Activated naive CD8-positive, alpha-beta T cell treated with anti-CD3 and anti-CD28 coated beads for 36 hours (primary cell): ENCODE measurements at places on chromosomes 1 and 21. TPM values are rescaled to one million over a fixed set of nuclear protein-coding genes. Genes with fewer than 3 reads are reported as not detected.

The TOR3A gene
- total RNA-seq, result 40.1 TPM

- no peak overlapping the region for H3K4me3 ChIP-seq
- no peak for DNase-seq
- H3K27me3 ChIP-seq, result peaks cover 10% of the 10 kb centered on the region
- no peak overlapping the region for H3K27ac ChIP-seq
- peaks cover 4% of the 10 kb centered on the region for H3K4me1 ChIP-seq
Observed at GRCh38 chr1:184905601-184906322, 68.5 kb downstream of the NIBAN1 start.

DNA sequence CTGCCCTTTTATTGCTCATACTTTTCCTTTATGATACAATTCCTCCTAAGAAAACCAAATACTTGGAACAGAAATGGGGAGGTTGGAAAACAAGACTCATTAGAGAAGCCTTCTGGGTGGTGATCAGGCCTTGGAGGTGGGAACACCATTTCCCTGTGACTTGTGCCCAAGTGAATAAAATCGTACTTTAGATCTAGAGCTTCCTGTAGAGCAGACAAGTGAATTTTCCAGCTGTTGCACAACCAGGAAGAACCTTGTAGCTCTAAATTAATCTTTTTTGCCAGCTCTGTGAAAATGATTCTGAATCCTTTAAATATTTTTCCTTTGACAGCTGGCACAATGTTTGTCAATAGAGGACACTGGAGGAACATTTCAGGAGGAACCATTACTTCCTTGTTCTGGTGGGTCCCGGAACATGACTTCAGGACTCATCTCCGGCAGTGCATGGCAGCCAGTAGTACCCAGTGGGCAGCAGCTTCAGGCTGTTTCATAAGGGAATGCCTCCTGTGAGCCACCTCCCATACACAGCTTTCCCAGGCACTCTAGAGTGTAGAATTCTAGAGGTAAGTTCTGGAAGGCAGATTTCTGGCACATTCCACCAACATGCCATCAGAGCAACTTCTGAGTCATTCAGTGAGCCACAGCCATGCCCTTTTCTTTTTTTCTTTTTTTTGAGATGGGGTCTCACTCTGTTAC lies 5.5 kb upstream of the SNAPIN start:
- no peak overlapping the region for H3K27ac ChIP-seq
- DNase-seq, result no peak
- no peaks in the 10 kb centered on the region for H3K27me3 ChIP-seq

DNA sequence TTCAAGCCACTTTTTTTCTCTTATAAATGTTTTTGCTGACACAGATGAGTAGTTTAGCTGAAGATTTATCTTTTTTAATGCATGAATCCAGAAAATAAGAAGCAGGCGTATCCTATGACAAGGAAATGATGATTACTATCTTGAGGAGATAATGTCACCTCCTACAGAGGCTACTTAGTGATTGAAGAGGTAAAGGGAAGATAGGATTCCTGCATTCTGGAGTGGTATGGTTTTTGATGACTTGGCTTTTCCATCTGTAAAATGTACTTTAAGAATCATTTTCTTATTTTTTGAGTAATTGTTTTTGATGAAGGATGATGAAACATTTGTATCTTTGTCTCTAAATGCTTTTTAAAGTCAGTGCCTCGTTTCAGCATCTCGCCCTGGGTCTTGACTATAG lies 122.9 kb downstream of the SPATA46 start:
- H3K27ac ChIP-seq, result no peak overlapping the region
- no peak for DNase-seq
- H3K27me3 ChIP-seq, result peaks cover 22% of the 10 kb centered on the region
- no peak overlapping the region for H3K4me3 ChIP-seq
- no peaks in the 10 kb centered on the region for H3K36me3 ChIP-seq

DNA sequence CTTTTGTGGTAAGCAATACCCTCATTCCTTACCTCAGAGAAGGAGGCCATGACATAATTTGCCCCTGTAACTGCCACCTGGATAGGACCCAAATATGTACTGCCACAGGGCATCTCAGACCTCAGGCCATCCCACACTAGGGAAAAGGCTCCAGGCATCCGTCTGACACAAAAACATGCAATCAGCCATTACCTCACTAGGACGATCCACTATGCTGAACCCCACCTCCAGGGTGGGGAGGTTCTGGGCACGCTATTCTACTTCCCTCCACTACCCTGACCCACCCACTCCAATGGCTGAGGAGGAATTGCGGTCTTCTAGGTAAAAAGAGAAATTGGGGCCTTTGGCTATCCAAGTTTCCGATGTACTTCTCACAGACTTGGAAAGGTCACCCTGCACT lies 53.6 kb downstream of the ERI3 start:
- no peak for DNase-seq
- no peak overlapping the region for H3K27ac ChIP-seq
- H3K4me1 ChIP-seq, result peaks cover 24% of the 10 kb centered on the region
- H3K27me3 ChIP-seq, result no peaks in the 10 kb centered on the region

- peaks cover 6% of the 10 kb centered on the region for H3K4me1 ChIP-seq
- peaks cover 35% of the 10 kb centered on the region for H3K27me3 ChIP-seq
- H3K27ac ChIP-seq, result no peak overlapping the region
- H3K4me3 ChIP-seq, result no peak overlapping the region
- H3K36me3 ChIP-seq, result no peaks in the 10 kb centered on the region
Observed at GRCh38 chr1:41493117-41493536, 8.6 kb upstream of the EDN2 start.

DNA sequence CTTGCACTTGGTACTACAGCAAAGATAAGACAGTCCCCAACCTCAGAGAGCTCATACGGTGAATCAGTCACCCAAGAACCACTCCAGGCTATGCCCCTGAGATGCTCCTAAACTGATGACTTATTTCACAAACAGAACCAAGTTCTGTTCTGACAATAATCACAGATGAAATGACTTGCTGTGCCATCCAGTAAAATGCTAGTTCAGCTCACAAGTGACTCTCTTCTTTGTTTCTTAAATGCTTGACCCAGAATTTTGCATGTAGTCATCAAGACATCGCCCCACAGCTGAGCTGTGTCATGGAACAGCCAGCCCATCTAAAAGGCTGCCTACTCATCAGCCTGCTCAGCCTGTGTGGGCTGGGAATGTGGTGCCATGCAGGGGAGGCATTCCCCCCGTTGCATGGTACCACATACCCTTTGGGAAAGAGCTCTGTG lies 6.1 kb upstream of the SLC19A2 start:
- no peak overlapping the region for H3K27ac ChIP-seq
- H3K4me1 ChIP-seq, result peaks cover 21% of the 10 kb centered on the region
- no peak overlapping the region for H3K4me3 ChIP-seq
- DNase-seq, result no peak
- peaks cover 7% of the 10 kb centered on the region for H3K36me3 ChIP-seq
- peaks cover 3% of the 10 kb centered on the region for H3K27me3 ChIP-seq

- H3K4me3 ChIP-seq, result peak overlapping the region; percentile 81
- DNase-seq, result no peak
- H3K4me1 ChIP-seq, result peaks cover 16% of the 10 kb centered on the region
- H3K27me3 ChIP-seq, result no peaks in the 10 kb centered on the region
- H3K36me3 ChIP-seq, result no peaks in the 10 kb centered on the region
Observed at GRCh38 chr1:32241001-32241763, 5.8 kb upstream of the FAM167B start.
